ENCODE measurements at places on chromosomes 16 and 17. TPM values are rescaled to one million over a fixed set of nuclear protein-coding genes. Genes with fewer than 3 reads are reported as not detected.

MYADML2 gene
- total RNA-seq = not detected

CES3 gene
- 7.1 TPM for total RNA-seq

MYH3 gene
- total RNA-seq = not detected

KCNG4 gene
- total RNA-seq = not detected

OR1F1 gene
- not detected for total RNA-seq

LHX1 gene
- not detected for total RNA-seq

GNG13 gene
- not detected for total RNA-seq

Measured in esophagus squamous epithelium (tissue), 5 donors.